ENCODE measurements at places on chromosomes 11 and 22.
A peak's percentile ranks its signal among the peaks of the same experiment; 100 is the strongest.

GRCh38 chr11:73030130-73030529 lies 112.0 kb downstream of the FCHSD2 start:
- no peak for DNase-seq

DNA sequence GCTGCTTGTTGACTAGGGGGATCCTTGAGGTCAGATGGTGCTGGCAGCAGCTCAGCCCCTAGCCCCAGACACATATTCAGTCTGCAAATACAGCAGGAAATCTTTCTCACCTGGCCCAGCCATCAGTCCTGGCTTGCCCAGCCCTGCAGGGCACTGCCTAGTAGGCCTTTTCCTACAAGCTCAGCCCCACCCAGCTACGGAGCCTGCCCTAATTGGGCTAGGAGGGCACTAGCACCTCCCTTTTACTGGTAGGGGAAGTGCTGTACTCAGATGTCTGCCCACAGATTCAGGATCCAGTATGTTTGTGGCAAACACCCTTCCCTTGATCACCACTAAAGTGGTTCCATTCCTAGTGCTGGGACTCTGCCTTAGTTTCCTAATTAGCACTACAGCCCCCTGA lies 257.1 kb upstream of the CADM1 start:
- DNase-seq: no peak

- peak; percentile 76 for DNase-seq
Measured at GRCh38 chr22:44701824-44702478, at the start of gene PRR5. TSS of gene PRR5 (plus strand) at chr22:44702204. CDS start at chr22:44702475, 271 bp downstream.

DNA sequence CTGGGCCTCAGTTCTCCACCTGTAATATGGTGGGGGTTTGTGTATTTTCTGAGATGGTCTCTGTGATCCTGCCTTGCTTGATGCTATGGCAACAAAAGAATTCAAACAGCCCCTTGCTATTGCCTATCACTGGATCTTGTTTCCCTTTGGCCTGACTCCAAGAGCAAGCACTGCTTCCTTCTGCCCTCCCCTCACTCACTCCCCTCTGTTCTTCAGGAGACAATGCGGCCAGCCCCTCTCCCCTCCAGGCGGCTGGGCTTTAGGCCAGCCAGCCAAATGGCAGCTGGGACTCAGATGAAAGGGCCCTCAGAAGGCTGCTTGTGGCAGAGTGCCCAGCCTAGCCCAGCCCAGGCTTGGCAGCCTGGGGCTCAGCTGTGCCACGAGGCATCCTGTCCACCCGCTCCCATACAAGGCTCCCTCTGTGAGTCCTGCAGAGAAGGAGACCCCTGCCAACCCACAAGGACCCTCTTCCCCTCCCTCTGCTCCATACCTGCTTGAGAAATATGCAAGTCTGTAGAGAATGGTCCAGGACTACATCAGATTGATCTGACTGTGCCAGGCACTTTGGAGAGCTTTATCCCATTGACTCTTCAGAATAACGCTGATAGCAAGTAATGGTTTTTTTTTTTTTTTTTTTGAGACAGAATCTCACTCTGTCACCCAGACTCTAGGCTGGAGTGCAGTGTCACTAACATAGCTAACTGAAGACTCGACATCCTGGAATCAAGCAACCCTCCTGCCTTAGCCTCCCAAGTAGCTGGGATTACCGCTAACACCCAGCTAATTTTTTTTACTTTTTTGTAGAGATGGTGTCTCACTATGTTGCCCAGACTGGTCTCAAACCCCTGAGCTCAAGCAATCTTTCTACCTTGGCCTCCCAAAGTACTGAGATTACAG lies 7.6 kb upstream of the KCTD14 start:
- DNase-seq: no peak

- DNase-seq: no peak
Measured at GRCh38 chr11:121476379-121477032, 23.7 kb upstream of the SORL1-AS1 start.

All from activated T-helper 1 cell treated with Interleukin-2 at 50 U/mL for 16 hours (primary cell).